ENCODE measurements at places on chromosomes 11 and 22. TPM values are rescaled to one million over a fixed set of nuclear protein-coding genes. Genes with fewer than 3 reads are reported as not detected.

DNA sequence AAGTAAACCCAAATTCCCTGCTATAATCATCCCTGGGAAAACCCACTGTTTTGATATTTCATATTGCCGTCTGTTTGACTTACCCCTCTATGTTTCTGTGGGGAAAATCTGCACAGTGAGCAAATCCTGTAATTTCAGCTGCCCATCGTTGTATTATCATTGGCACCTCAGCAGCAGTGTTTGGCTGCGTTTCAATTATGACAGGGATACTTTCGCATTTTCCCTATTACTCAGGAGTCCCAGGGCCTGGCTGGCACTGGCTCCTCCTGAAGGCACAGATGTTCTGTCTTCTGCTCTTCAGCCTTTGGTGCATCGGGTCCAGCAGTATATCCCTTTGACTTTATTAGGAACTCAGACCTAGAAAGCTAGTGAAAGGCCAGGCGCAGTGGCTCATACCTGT, 12.2 kb upstream of the MMP12 start:
- no peaks in the 10 kb centered on the region for H3K4me1 ChIP-seq
- H3K4me3 ChIP-seq = no peak overlapping the region
- no peaks in the 10 kb centered on the region for H3K36me3 ChIP-seq
- H3K27me3 ChIP-seq = peaks cover 8% of the 10 kb centered on the region
- DNase-seq = peak; percentile 21

DNA sequence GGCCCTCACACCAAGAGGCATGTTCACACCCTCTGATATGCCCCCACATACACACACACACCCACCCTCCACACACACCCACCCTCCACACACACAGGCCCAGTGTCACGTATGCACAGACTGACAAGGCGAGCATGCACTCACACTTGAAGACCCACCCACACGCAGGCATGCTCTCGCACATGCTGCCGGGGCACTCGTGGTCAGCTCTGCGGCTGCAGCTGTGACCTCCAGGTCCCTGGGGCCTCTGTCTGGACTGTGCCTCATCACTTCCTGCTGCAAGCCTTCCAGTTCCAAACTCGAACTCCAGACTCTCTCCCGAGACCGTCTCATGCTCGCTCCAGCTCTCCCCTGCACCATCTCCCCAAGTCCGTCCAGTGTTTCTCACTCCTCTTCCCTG, 9.5 kb downstream of the DCHS1 start:
- H3K36me3 ChIP-seq = no peaks in the 10 kb centered on the region
- H3K27ac ChIP-seq = no peak overlapping the region
- DNase-seq = peak; percentile 52
- H3K4me1 ChIP-seq = peaks cover 21% of the 10 kb centered on the region
- peak overlapping the region; percentile 28 for H3K4me3 ChIP-seq

Gene CARS1
- 149 TPM for total RNA-seq

DNA sequence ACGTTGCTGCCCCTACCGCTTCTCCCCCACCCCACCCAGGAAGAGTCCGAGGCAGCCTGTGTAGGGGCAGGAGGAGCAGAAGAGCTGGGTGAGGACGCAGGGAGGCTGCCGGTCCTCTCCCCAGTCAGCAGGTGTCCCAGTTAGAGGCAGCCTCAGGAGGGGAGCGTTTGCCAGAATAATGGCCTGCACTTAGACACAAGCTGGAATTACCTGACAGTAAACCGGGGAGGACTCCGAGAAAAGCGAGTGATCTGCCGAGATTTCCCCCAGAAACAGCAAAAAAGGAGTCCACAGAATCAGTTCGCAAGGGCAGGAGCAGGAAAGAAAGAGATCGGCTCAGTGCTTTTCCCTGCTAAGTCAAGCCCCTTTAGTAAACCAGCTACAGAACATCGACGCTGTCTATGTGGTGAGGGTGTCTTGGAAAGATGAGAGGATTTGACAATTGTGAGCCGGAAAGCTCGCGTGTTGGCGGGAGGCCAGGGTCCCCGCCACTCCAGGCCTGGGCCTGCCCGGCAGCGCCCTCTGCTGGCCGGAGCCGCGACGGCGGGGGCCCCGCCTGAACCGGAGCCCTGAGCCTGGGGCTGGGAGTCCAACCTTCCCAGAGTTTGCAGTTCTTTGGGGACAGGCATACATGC, 17.7 kb upstream of the THRSP start:
- H3K27ac ChIP-seq = no peak overlapping the region
- H3K36me3 ChIP-seq = no peaks in the 10 kb centered on the region
- peaks cover 7% of the 10 kb centered on the region for H3K4me1 ChIP-seq

DNA sequence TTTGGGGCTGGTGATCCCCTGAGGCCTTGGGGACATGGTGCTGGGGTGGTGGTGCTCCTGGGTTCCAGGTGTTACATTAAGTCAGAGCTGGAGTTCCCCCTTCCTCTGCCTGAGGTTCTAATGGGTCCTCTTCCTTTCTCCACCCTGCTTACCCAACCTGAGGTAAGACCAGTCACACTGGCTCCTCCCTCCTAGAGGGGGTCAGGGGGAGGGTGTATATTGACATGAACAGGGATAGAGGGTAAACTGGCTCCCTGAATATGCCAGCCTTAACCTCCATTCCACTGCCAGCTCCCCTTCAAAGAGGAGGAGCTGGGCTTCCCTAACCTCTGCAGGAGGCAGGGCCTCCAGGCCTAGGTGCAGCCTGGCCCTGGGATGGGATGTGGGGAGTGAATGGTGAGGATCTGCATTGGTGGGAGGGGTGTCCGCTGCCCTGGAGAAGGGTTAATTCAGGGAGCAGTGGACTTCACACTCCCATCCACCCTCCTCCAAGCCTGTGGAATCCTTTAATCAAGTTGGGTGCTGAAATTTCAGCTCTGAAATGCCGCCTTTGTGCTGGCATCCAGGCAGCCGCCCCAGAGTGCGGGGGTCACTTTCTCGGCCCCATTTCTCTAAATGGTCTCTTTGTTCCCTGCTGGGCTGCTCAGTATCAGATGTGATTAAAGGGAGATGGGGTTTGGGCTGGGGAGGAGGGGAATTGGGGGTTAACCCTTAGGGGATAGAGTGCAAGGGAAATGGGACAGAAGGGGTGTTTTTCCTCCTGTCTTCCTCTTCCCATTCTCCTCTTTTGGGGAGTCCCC, 15.2 kb downstream of the POLR2F start:
- H3K4me3 ChIP-seq = no peak overlapping the region
- DNase-seq = no peak
- H3K36me3 ChIP-seq = peaks cover 13% of the 10 kb centered on the region
- no peaks in the 10 kb centered on the region for H3K27me3 ChIP-seq

GRCh38 chr22:43867839-43868635, 5.7 kb upstream of the SULT4A1 start:
- H3K4me1 ChIP-seq = no peaks in the 10 kb centered on the region
- peak; percentile 47 for DNase-seq
- no peak overlapping the region for H3K4me3 ChIP-seq

DNA sequence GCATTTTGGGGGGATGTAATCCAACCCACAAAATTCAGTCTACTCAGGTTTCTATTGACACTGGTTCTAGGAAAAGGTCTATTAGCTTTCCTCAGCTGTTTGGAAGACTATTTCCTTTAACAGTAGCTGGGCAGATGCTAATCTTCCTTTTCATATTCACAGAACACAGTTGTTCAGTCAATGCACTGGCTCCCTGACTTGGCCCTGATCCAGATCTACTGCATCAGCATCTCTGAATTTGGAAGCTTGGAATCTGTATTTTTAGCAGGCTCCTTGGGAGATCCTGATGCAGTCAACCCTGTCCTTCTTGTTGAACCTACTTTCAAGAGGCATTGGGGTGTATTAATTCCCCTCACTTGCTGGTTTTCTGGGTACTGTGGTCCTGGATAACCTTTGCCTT, 6.3 kb downstream of the HTATIP2 start:
- DNase-seq = no peak
- peaks cover 12% of the 10 kb centered on the region for H3K4me1 ChIP-seq
- no peak overlapping the region for H3K4me3 ChIP-seq
- H3K36me3 ChIP-seq = no peaks in the 10 kb centered on the region
- H3K27ac ChIP-seq = no peak overlapping the region
- H3K27me3 ChIP-seq = no peaks in the 10 kb centered on the region

- H3K27me3 ChIP-seq = peaks cover 72% of the 10 kb centered on the region
- H3K36me3 ChIP-seq = no peaks in the 10 kb centered on the region
- peaks cover 32% of the 10 kb centered on the region for H3K4me1 ChIP-seq
- H3K4me3 ChIP-seq = no peak overlapping the region
- no peak overlapping the region for H3K27ac ChIP-seq
Measured at GRCh38 chr11:114163830-114164401, 104.4 kb downstream of the ZBTB16 start.

GRCh38 chr22:27970596-27971220, 51.7 kb upstream of the PITPNB start:
- no peaks in the 10 kb centered on the region for H3K36me3 ChIP-seq
- peaks cover 2% of the 10 kb centered on the region for H3K4me1 ChIP-seq
- DNase-seq = no peak
- no peak overlapping the region for H3K27ac ChIP-seq
- H3K4me3 ChIP-seq = no peak overlapping the region
